ENCODE measurements at places on chromosomes 4 and X.

GRCh38 chrX:53684415-53685192 lies 1.9 kb downstream of the HUWE1 start:
- no peak for DNase-seq

- no peak for DNase-seq
Measured at GRCh38 chrX:111101580-111101979, 5.6 kb downstream of the PAK3 start.

DNA sequence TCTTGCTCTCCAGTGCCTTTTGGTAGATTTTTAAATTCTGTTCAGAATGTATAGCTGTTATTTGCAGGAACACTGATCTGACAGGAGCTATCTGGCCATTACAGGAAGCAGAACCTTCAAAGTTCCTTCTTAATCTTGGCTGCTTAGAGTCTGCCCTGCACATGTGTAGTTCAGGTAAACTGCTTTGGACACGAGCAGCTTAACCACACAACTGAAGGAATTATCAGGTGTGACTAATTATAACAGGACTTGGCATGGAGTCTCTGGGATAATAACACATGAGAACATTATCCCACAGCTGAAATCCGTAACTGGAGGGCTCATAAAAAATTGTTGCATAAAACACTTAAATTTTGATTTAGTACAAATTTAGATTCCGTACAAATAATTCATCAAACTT lies 11.6 kb upstream of the ING2 start:
- DNase-seq = no peak

DNA sequence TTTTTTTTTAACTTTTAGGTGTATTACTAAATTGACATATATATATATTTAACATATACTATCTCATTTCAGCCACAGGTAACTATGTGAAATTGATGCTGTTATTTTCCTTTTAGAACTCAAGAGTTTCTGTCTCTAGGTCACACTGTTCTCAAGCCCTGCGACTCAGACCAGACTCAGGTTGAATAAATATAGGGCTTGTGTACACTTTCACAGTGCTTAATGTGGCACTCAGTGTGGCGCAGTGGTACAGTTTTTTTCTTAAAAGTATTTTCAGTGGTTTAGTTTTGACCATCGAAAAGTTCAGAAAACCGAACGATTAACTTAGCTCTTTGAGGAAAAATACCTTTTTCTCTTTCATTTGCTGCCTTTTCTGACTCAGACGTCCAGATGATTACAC lies 24.7 kb downstream of the PACRGL start:
- no peak for DNase-seq

DNA sequence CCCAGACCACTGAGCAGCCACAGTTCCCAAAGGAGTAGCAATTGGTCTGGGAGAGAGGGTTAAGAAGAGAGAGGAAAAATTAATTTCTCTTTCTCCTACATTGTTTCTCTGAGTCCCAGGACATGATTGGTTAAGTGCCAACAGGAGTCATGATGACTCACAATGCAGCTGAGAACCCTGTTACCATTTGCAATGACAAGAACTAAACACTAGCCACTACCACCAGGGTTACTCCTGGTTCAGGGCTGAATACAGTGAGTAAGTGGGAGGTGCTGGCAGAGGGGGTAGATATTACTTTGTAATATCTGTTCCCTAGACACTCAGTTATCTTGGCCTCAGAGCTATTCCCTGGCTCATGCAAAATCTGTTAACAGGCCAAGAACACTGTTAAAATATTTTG lies 18.0 kb downstream of the ETDC start:
- no peak for DNase-seq

- no peak for DNase-seq
Measured at GRCh38 chrX:109533631-109534030, 3.0 kb upstream of the NXT2 start.

DNA sequence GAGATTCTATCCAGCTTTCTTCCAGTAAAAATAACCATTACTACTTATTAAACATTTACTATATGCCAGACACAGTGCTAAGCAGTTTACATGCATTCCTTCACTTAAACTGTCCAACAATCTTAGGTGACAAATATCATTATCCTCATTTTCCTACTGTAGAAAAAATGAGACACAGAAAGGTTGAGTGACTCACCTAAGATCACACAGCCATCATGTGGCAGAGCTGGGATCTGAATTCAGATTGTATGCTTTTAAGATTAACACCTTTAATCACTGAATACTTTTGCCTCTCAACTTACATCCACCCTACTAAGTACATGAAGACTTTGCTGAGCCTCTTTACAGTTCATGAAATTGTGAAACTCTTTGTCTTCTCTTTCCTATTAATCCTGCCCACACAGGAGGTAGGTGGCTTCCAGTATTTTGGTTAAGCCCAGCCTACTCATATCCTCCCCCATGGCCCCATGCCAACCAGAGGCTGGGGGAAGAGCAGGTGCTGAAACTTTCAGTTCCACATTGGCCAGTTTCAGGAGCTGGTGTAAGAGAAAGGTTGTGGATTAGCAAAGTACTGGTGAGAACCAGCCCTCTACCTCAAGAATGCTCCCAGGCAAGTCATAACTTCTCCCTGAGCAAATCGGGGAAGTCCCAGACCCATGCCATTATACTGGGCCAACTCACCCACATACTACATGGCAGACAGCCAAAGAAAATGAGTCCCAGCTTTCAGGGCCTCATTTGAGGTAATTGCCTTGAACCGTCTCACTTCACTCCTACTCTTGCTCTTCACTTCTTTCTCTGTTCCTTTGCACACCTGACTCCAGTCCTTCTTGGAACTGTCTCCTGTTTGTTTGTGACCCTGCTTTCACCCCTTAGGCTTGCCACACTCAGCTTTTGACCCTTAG lies 211.1 kb downstream of the GUCY2F start:
- DNase-seq = no peak

DNA sequence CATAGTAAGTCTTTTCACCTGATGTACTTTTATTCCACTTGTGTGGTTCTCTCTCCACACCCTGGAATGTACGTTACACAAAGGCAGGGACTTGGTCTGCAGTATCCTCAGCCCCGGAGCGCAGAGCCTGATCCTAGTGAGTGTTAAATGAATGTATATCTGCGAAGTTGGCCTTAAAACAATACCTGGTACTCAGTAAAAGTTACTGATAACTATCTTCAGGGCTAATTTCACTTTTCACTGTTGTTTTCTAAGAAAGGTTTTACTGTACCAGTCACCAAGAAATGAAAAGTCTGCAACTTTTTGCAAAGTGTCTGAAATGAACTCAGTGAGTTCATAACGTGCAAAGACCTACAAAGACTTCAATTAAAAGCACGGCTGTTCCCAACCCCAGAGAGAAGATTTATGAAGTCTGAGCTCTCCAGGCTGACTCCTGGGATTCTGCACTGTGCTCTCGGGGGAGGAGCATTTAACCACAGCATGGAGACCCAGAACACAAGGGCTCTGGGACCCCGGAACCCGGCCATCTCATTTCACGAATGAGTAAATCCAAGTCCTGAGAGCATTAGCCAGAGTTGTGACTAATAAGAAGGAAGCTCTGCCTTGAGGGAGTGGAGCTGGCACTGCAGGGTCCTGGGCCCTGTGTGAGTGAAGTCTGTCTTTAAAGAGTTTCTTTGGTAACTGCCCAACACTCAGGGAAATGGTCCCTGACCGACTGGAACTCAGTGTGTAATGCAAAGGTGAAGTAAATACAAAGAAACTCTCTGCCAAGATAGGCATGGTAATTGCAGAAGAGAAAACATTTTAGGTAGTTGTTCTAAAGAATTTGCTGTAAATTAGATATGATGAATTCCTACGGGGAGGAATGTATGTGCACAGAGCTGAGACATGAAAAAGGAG lies 165.8 kb downstream of the NSUN7 start:
- DNase-seq = no peak

DNA sequence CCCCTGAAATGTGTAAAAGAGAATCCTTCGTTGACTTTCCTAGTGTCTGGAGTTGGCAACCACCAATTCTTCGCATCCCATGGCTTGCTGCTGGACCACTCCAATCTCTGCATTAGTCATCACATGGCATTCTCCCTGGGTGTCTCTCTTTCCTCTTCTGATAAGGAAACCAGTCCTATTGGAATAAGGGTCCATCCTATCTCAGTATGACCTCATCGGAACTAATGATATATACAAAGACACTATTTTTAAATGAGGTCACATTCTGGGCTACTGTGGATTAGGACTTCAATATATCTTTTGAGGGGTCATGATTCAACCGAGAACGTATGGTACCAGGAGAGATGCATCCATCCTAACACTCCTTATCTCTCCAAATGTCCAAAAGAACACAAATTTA lies 259.1 kb upstream of the CPEB2 start:
- no peak for DNase-seq

- DNase-seq = no peak
Measured at GRCh38 chrX:13863324-13863723, 46.4 kb upstream of the GPM6B start.

GRCh38 chr4:7686070-7686870 lies 251.5 kb upstream of the PSAPL1 start:
- DNase-seq = no peak

- no peak for DNase-seq
Measured at GRCh38 chr4:120842031-120842430, 80.5 kb downstream of the PRDM5 start.

DNA sequence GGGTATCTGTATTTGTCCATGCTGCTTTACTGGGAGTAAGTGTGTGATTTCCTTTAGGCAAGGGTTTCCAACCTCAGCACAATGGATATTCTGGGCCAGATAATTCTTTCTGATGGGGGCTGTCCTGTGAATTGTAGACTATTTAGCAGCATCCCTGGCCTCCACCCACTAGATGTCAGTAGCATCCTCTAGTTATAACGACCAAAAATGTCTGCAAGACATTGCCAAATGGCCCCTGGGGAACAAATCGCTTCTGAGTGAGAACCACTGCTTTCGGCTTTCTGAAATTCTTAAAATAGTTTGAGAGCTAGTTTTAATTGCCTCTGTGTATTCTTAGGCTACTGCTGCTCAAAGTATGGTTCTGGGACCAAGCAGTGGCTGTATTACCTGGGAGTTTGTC lies 81.2 kb upstream of the GPM6B start:
- DNase-seq = no peak

DNA sequence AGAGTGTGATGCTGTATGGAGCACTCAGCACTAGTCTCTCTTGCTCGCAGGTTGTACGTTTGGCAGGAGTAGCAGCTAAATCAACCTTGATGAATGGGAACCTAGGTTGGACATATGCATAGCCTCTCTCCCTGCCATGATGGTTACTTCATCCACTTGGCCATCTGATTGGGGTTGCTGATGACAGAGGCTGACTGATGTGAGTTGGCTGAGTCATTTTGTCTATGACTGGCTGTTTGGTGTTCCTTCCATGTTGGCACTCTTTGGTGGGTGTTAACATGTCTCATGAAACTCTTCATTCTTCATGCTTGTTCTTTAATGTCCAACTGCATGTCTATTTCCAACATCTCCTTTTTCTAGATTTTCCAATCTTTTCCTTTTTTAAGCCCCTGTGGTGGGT lies 31.6 kb upstream of the SPARCL1 start:
- no peak for DNase-seq

DNA sequence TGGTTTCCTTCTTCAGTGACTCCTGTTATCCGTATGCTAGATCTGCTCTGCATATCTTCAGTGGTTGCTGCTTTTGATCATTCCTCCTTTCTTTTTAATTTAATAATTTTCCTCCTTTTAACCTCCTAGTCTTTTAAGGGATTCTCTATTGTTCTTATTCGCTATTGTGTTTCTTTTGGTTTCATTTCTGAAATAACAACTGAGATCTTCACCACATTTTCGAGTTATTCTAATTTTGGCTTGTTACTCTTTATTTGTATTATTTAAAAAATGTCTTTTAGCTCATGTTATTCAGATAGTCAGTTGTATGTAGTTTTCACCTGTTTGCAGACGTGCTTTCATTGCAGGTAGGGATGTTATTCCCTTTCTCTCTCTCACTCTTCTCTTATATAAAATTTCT lies 24.9 kb downstream of the IGFBP7 start:
- no peak for DNase-seq

- DNase-seq = no peak
Measured at GRCh38 chr4:177403746-177404145, 38.5 kb downstream of the AGA start.

DNA sequence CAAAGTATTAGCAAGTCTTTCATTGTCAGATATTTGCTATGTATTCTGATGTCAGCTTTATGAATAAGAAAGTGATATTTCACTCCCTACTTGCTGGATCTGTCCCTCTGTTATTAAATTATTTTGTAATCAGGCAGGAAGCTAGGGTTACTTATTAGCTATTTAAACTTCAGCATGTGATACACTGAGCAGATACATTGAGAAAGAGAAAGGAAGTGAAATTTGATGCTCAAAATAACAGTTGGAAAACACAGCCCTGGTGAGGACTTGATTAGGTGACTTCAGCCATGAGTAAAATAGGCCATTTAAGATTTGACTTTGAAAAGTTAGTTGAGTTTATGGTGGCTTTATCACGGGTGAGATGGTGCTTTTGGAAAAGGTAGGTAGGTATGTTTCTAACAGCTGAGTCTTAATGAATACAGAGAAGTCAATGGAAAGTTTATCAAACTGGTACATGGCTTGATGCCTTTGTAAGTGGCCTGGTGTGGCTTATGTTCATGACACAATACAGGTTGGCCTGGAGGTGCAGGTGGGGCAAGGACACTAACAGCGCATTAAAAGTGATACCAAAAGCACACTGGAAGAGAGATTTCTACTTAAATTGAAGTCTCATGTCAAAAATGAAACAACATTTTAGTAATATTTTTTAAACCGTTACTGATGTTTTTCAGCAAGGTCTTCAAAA lies 321.2 kb upstream of the SPOCK3 start:
- no peak for DNase-seq

- DNase-seq = no peak
Measured at GRCh38 chrX:7462110-7462509, 314.2 kb upstream of the PUDP start.

DNA sequence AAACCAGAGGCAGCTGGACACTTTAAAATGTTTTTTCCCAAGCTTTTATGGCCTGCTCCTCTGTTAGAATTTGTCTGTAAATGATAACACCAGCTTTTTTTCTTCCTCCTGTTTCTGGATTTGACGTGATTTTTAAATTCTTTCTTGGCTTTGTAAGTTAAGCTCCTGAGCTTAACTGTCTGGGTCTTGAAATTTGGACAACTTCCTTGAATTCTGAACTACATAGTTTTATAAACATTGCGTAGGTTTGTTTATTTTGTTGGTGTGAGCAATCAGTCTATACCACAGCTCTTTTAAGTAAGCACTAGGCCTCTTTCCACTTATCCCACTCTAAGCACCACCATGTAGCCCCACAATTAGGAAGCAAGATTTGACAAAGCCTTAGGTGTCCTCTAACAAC lies 144.4 kb upstream of the GUCY1A1 start:
- DNase-seq = no peak

DNA sequence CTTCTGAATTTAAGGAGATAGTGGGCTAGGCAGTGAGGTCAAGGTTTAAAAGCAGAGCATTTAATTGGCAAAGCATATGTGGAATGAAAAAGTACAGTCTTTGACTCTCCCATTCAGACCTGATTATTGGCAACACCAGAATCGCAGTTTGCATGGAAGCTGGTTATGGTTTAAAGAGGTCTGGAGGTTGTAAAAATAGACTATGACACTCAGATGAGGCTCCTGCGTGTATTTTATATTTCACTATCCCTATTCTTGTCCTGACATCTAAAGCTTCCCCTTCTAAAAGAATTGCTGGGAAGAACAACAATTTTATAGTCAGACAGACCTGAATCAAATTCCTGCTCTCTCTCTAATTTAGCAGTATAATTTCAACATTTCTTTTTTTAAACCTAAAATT lies 302.9 kb downstream of the PCDH7 start:
- no peak for DNase-seq

- DNase-seq = no peak
Measured at GRCh38 chr4:65344278-65344825, 325.9 kb downstream of the EPHA5 start.
